Left kidney (tissue), 8 donors: ENCODE measurements at places on chromosomes 1 and 21. TPM values are rescaled to one million over a fixed set of nuclear protein-coding genes. Genes with fewer than 3 reads are reported as not detected.

- DNase-seq, result no peak
Observed at GRCh38 chr1:207259391-207259790, 62.1 kb upstream of the CD55 start.

DNA sequence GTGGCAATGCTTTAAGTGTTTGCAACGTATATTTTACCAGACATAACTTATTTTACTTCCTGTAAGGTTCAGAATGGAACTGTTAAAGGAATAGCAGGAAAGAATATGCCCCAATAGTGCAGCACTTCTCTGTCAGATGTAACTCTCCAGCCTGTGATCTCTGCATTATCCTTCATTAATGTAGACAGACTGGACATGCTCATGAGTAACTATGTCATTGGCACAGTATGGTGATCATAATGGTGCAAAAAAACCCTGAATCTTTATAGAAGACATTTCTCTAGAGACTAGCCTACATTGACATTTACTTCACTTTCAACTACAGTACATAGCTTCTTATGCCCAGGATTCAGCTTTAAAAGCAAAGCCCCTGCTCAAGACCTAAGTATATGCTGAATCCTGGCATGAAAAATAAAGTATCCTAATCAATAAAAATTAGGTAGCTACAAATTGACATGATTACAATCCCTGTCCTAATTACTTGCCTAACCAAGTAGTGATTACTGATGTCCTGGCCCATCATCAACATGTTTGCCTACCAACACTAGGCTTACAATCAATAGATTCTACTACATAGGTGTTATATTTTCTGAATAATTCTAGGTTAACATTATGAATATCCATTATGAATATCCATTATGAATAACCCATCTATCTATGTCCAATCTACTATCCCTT lies 13.9 kb downstream of the COX20 start:
- DNase-seq, result no peak

DNA sequence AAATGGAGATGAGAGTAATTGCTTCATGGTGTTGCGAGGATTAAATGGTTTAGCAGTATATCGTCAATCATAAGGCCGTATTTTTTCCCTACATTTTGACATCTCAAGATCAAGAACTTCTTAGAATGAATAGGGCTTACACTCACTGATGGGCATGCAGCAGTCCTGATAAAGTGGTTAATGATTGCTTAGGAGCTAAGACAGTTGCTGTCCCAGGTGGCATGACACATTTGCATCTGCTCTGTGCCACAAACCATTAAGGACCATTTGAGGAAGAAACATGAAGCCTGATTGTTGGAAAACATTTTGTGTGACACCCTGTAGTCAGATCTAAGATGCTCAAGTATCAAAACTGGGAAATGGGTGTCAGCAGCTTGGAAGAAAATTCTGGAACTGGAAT lies 81.0 kb upstream of the SGIP1 start:
- DNase-seq, result no peak

- no peak for DNase-seq
Observed at GRCh38 chr1:115717541-115717940, 51.0 kb downstream of the CASQ2 start.

The LMX1A gene
- polyA plus RNA-seq, result not detected

The LCE6A gene
- polyA plus RNA-seq, result not detected

The ATAD3B gene
- 19.5 TPM for polyA plus RNA-seq

The ARF1 gene
- polyA plus RNA-seq, result 272 TPM

- DNase-seq, result no peak
Observed at GRCh38 chr1:12147201-12147701, 19.5 kb upstream of the TNFRSF1B start.

- DNase-seq, result peak; percentile 39
Observed at GRCh38 chr1:185441605-185442004, 124.6 kb upstream of the IVNS1ABP start.

- no peak for DNase-seq
Observed at GRCh38 chr1:112754116-112754628, 39.0 kb upstream of the PPM1J start.

The ACTA1 gene
- polyA plus RNA-seq, result 1.9 TPM

DNA sequence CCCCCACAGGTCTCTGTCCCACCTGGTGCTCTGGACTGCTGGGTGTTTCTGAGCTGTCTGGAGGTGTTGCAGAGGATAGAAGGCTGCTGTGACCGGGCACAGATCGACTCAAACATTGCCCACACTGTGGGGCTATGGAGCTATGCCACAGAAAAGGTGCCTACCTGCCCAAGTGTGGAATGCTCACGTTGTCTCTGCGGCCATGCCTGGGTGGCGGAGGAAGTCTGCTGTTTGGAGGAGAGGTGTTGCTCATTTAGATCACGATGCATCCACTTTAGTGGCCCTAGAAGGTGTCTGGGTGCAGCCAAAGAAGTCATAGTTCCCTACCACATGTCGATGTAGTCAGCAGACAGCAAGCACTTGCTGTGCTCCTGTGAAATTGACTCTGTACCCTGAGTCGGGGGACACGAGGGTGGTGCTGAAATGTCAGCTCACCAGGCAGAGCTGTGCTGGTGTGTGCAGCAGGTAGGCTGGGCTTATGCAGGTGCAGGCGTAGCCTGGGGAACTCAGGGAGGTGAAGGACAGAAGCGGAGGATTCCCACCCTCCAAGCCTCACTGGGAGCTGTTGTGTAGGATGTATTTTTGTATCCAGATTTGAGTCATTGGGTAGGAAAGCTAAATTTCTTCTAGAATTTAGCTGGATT lies 32.8 kb upstream of the PWP2 start:
- DNase-seq, result no peak

The ANGEL2 gene
- 57.5 TPM for polyA plus RNA-seq

The CYYR1 gene
- polyA plus RNA-seq, result 54.1 TPM

GRCh38 chr1:230307213-230307612 lies 118.9 kb downstream of the PGBD5 start:
- no peak for DNase-seq

The TIAM1 gene
- 18.1 TPM for polyA plus RNA-seq

The TMIGD3 gene
- polyA plus RNA-seq, result 0.96 TPM

DNA sequence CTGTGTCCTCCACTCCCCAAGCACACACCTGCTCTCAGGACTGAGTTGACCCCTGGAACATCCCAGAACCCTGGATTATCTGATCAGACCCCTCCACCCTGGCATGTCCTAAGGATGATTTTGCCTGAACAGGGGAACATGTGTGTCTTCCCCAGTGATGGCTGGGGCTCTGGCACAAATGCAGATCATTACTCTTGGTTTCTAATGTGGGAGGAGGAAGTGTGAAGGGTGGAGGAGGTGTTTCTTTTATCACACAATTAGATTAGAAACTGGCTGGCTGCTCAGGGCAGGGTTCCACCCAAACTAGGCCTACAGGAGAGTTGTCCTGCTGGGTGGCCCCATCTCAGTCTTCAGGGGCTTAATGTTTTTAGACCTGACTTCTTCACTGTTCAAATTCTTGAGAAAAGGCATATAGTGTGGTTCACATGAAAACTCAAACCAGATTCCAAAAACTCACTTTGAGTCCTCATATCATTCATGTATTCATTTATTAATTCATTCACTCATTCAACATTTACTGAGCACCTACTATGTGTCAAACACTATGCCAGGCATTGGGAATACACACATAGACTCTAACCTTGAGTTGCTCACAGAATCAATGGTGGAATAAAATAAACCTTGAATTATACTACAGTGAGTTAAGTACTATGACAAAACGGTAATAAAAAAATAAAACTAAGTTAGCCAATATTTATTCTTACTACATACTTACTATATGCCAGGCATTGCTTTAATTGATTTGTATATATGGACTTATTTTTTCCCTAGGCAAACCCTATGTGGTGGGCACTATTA lies 221.8 kb upstream of the JUN start:
- no peak for DNase-seq

- DNase-seq, result no peak
Observed at GRCh38 chr1:3074800-3075199, 5.8 kb downstream of the PRDM16 start.

GRCh38 chr1:145957443-145958319 lies at the start of gene LIX1L:
Gene LIX1L, minus strand, starts transcription at chr1:145958017. Its CDS starts 90 bp downstream, at chr1:145957927.
- DNase-seq, result peak; percentile 96

DNA sequence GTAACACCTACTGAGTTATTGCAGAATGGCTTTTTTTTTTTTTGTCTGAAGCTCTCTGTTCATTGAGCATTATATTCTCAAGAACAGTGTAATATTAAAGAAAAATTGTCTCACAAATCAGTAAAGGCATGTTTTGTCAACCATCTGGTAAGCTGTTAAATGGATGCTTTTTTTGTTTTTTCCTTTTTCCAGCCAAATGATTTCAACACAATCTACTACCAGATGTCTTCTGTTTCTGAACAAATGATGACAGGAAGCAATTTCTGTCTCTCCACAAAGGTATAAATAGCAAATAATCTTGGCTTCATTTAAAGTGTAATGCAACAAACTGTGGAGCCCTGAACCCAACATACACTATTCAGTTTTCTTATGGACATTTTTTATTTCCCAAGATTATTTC lies 78.6 kb upstream of the RGS2 start:
- no peak for DNase-seq

- DNase-seq, result no peak
Observed at GRCh38 chr21:42057851-42058437, 13.2 kb upstream of the UMODL1 start.

DNA sequence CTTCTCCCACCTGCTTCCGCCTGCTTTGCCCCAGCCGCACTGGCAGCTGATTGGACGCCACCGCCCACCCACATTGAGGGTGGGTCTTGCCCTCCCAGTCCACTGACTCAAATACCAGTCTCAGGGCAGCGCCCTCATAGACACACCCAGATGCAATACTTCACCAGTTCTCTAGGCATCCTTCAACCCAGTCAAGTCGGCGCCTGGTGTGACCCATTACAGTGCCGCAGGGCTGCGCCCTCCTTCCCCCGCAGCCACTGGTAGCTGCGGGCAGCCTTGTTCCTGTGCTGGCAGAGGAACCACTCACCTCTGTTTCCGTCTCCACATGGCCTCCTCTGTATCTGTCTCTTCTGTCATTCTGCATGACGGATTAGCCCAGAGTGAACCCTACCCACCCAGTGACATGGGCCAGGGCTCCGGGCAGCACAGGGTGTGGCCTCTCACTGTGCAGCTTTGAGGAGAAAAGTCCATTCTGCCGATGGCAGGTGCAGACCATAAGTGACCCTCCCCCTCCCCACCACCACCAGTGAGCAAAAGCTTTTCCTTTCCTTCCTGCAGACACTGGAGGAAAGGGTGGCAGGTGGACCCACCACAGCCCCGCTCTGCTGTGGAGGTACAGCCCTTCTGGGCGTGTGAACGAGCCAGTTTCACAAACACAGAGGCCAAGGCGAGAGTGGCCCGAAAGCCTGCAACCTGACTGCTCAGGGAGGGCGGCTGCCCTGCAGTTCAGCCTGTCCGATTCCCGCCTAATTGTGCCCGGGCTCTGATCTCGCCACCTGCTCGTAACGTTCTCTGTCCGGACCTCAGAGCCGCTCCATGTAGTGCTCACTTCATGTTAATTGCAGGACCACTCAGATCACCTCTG lies 57.1 kb downstream of the FAAP20 start:
- no peak for DNase-seq

- no peak for DNase-seq
Observed at GRCh38 chr1:15952317-15953258, 23.3 kb downstream of the ZBTB17 start.

DNA sequence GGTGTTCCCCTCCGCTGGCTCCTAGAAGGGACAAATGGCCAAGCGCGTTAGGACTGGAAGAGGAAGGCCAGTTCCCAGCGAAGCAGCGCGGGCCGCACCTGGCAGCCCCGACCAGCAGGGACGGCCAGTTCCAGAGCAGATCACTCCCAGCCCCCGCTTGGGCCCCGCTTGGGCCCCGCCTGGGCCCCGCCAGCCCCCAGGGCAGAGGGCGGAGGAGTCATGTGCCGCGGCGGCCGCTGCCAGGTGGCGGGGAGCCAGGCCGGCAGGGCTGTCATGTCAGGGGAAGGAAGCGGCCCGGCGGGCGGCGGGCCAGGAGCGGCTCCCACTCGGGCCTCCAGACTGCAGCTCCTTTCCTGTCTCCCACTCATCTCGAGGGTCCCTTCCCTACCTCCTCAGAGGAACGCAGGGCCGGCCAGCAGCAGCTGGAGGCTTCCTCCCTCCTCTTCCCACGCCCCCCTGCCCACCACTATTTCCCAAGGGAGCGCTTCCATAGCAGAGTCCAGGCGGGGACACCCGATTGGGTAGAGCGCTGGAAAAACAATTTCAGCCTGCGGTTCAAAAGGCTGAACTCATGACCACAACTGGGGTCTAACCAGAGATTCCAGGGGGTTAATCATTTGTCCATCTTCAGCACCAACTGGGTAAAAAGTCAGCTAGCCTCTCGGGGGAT lies 16.5 kb downstream of the ZNF697 start:
- DNase-seq, result peak; percentile 77

GRCh38 chr1:38581396-38581795 lies 278.2 kb downstream of the RRAGC start:
- DNase-seq, result no peak

GRCh38 chr21:42837421-42838211 lies 41.7 kb downstream of the WDR4 start:
- DNase-seq, result no peak
